Neural crest cell (in vitro differentiated cells): ENCODE measurements at places on chromosomes 13 and 19.

GRCh38 chr13:98761986-98762616 is 9.6 kb upstream of the SLC15A1 start:
- DNase-seq, result no peak

DNA sequence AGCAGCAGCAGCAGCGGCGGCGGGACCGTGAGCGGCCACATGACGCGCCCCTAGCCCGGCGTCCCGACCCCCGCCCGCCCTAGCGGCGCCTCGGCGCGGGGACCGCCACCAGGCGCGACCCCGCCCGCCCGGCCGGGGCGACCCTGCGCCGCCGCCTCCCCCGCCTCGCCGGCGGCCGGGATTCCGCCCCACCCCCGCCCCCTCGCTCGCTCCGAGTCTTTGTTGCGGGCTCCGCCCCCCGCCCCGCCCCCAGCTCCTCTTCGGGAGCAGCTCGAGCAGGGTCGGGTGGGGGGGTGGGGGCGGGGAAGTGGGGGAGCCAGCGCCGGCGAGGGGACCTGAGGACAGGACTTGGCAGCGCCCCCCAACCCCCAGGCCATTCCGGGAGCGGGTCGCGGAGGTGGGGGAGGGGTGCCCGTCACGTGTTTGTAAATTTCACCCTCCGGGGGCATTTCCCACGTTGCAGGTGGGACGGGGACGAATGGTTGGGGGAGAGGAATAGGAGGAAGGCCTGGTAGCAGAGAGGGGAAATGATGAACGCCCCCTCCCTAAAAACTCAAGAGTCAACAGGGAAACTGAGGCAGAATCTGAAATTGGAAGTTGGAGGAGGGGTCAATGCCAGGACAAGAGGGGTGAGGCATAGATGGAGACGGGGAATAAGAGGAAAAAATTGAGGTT is at the start of gene OLFM2:
Gene OLFM2 (minus strand): TSS at position 190 of the 675 bp plus-strand sequence. CDS start 149 bp downstream, at position 41.
- no peak for DNase-seq

DNA sequence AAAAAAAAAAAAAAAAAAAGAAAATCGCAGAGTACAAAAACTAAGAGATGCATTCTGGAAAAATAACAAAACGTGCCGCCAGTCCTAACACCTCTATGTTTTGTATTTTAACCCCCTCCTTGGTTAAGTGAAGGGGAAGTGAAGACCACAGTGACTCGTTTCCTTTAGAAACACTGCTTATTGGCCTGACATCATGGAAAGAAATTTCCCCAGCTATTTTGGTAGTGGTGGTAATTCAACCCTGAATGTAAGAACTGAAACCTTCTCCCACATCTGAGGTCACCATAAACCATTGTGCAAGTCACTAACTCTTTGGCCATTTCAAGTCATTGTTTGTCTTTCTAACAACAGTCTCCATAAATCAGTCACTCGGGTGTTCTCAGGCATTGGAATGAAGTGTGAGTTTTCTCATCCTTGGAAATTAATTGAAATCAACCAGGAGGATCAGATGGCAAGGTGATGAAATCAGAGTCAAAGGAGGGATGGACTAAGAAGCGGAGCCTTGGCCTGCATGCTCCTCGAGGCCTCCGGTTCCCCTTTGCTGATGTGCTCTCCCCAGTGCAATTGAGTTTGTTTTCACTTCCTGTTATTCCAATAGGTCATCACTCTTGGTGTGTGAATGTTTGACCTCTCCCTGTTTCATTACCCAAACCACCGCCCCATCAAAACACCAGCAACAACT is 443.9 kb downstream of the FGF9 start:
- no peak for DNase-seq

GRCh38 chr19:28010656-28011055 is 1202.3 kb downstream of the UQCRFS1 start:
- DNase-seq, result no peak

DNA sequence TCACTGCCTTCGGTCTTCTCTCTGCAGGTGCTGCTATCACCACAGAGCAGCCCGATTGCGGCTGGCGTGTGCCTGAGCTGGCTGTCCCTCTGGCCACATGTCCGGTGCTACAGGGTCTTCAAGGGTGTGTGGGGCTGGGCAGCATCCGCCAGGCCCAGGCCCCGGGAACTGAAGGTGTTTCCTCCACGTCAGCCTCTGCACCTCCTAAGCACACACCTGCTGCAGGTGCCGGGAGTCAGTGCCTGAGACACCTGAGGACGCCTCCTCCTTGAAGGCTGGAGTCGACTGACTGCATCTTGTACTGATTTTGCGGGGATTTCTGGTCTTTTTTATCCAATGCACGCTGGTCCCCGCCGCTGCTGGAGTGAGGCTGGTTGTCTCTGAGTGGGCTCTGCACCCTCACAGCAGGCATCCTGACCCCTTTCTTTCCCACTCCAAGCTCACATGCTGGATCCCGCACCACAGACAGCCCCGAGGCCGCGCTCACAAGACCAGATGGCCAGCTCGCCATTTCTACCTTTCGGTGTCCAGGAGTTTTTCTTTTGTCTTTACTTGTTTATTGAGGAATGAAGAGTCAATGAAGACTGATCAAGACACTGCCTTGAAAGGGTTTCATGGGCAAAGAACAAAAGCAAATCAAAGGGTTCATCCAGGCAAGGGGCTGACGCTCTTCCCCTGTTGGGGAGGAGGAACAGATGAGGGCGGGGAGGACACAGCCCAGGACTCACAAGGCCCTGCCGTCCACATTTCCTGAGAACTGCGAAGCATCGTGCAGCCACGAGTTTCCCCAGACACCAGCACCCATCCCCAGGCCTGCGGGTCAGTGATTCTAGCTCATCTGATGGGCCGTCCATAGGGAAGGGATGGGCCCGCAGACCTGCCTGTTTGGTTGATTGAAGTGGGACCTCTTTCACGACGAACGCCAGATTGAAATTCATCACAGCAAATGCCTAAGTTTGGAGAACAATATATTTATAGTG is 203.8 kb upstream of the SOX1 start:
- no peak for DNase-seq

DNA sequence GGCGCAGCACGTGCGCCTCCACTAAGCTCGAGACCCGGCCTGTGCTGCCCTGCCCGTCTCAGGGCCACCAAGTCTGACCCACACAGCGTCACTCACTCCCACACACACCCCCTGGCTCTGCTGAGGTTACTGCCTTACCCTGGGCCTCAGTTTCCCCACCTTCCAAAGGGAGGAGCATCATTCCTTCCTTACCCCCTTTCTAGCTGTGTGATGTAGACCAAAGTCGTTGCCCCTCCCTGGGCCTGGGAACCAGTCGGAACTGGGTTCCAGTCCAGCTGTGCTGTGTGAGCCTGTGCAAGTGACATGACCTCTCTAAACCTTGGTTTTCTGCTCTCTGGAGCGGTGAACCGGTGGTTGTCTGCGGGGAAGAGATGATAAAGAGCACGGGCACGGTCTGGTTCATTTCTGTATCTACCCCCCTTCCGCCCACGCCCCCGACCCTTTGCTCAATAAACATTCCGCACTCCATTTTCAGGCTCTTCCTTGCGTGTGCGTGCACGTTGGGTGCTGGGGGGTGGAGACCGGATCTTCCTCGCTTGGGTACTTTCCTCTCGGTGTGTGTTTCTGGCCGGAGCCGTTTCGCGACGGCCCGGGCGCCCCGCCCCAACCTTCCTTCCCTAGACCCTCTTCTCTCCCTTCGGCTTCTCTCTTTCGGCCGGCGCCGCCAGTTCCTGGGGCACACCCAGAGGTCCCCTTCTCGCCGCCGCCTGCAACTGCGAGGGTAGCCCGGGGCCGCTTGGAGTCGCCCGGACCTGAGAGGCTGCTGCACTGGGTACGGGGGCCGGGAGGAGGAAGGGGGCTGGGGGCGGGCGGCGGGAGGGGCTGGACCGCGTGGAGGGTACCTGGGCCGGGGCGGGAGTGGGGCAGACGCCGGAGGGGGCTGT is at the start of gene ZNF581:
Gene ZNF581 (plus strand): TSS at position 647 of the 884 bp plus-strand sequence. CDS start 923 bp downstream, outside the sequence.
- DNase-seq, result peak; percentile 64

GRCh38 chr13:71864986-71865873 is 1.8 kb downstream of the DACH1 start:
- DNase-seq, result peak; percentile 28

- DNase-seq, result no peak
These were observed 19.5 kb downstream of the SHC2 start for GRCh38 chr19:441213-441836.

- DNase-seq, result no peak
These were observed 16.4 kb downstream of the SIX5 start for GRCh38 chr19:45752639-45753038.
